K562 (cell line): ENCODE measurements at places on chromosomes 11 and 22. TPM values are rescaled to one million over a fixed set of nuclear protein-coding genes. Genes with fewer than 3 reads are reported as not detected.

- no peak for DNase-seq
These were observed 19.5 kb upstream of the SCGB1A1 start for GRCh38 chr11:62399172-62399877.

GRCh38 chr22:37425800-37426705, 1.2 kb downstream of the ELFN2 start:
- no peak for DNase-seq

GRCh38 chr11:113270080-113270479, 44.3 kb upstream of the TTC12 start:
- DNase-seq = no peak

GRCh38 chr22:27196606-27197005, 539.2 kb downstream of the MIAT start:
- no peak for DNase-seq

- no peak for DNase-seq
These were observed 4.6 kb downstream of the AP5B1 start for GRCh38 chr11:65776196-65776595.

DNA sequence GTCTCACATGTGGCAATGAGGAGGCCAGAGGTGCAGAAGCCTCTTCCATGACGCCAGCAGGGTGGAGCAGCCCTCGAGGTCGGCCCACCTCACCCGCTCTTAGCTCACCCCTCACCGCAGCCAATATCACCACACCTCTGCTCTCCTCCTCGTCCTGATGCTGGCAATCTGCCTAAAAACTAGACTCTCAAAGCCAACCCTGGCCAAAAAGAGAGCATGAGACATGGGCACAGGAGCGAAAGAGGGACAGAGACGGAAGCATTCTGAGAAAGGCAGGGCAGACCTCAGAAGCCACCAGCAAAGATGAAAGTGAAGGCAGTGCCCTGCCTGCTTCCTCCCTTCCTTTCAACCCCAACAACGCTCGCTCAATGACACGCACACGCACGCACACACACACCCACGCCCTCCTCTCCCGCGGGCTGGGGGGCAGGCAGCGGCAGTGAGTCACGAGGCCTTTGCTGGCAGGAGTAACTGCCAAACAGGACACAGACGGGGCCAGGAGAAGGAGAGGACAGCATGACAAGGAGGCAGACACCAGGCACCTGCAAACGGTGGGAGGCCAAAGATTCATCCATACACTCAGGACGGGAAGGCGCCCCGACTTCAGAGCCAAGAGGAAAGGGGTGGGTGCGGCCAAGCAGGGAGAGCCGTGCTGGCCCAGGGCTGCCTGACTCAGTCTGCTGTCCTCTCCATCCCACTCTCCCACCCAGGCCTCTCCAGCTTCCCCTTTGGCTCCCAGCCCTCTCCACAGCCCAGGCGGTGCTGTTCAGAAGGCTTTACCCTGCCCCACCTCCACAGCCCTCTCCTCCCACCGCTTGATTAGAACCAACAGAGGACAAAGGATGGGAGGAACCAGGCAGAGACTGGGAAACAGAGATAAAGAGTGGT, 11.4 kb downstream of the IGSF9B start:
- peak; percentile 21 for DNase-seq

GRCh38 chr11:75598264-75598663, 36.2 kb downstream of the SERPINH1 start:
- no peak for DNase-seq

TBX10 gene
- not detected in 2 replicates for total RNA-seq

GRCh38 chr11:61974766-61975631, 7.6 kb upstream of the FTH1 start:
- DNase-seq = no peak

DNA sequence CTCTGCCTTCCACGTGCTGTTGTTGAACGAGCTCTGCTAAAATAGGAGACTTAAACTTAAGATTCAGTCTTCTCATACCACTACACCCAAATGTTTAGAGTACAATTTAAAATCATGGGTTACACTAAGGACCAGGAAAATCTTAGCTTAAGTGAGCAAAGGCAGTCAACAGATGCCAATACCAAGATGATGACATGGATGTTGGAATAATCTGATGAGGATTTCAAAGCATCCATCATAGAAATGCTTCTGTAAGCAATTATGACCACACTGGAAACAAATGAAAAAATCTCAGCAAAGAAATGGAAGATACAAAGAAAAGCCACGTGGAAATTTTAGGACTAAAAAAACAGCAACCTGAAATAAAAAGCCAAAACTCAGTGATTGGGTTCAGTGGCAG, 109.8 kb downstream of the ATXN10 start:
- no peak for DNase-seq

DNA sequence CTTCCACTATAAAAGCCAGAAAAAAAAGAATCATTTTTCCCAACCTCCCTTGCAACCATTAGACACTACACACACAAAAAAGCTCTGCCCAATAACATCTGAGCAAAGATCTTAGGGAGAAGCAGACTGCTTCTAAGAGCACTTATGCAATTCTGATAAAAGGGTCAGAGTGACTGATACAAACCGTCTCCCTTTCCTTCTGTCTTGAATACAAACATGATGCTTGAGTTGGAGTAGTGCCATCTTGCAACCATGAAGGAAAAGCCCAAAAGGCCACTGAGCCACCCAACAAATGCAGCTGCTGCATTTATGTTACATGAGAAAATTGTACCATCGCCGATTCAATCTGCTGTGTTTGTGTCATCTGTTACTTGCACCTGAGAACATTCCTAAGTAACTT, 47.6 kb upstream of the EED start:
- peak; percentile 71 for DNase-seq

DNA sequence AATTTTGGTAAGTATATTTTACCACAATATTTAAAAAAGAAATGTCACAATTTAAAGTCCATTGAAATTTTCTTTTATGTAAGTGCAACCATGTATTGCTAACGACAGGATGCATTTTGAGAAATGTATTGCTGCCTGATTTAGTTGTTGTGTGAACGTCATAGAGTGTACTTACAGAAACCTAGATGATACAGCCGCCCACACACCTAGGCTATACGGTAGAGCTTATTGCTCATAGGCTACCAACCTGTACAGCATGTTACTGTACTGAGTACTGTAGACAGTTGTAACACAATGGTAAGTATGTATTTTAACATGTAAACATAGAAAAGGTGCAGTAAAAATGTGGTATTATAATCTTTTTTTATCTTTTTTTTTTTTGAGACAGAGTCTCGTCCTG, 48.1 kb downstream of the CBL start:
- DNase-seq = no peak

DNA sequence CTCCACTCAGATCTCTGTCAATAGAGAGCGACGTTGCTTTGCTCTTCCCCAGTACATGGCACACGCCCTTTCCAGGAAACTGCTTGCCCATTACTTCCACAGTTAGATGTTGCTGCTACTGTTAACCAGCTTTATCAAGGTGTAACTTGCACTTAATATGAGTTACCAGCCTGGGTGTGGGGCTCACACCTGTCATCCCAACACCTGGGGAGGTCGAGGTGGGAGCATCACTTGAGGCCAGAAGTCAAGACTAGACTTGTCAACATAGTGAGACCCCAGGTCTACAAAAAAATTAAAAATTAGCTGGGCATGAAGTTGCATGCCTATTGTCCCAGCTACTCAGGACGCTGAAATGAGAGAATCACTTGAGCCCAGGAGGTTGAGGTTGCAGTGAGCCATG, 177.1 kb upstream of the B3GAT1 start:
- DNase-seq = no peak

MS4A15 gene
- total RNA-seq = not detected in 2 replicates

ENTHD1 gene
- total RNA-seq = 0.20 and 0.22 TPM in 2 replicates

DNA sequence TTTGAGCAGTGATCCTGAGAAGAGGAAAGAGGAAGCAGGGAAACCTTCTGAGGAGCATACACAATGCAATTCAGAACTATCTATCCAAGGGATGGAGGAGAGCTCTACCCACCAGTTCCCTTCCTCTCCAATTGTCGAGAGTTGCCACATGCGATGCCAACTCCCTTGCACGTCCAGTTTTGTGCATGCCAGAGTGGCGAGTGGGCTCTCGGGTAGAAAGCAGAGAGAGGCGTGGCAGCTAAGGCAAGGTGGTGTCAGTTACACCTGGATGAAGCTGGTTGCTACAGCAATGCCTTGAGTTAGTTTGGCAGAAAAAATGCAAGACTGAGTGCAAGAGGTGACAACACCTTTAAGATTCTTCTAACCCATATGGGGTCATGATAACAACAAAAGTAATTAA, 420.4 kb upstream of the CCDC90B start:
- DNase-seq = no peak

GRCh38 chr11:134071306-134071705, 2.4 kb downstream of the JAM3 start:
- DNase-seq = no peak

DNA sequence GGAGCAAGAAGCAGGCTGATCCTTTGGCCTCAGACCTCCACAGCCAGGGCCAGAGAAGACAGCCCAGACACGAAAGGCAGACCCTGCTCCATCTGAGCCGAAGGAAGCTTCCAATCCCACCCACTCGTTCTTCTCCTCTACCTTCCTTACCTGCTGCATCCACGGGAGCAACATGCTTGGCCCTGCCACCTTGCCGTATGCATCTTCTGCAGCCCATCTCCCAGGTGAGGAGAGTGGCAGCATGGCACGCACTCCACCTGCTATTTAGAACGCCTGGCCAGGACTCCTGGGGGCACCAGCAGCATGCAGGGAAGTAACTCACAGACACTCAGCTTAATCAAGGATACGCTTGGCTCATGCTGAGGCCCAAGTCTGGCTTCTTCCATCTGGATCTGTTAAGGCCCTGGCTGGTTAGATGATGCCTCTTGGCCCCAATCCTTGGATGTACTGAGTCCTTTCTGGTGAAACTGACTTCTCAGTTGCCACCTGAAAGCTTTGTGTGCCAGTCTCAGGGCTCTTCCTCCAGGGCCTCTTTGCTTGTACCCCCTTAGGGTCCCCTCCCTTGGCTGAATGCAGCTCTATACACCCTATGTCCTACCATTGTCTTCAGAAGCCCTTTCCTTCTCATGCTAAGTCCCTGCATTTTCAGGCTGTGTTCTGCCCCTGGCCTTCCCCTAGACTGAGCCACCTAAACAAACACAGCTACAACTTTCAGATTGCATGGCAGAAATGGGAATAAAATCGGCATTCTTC, 604.9 kb downstream of the BUD13 start:
- no peak for DNase-seq

GRCh38 chr11:74055938-74056337, 47.1 kb upstream of the UCP3 start:
- no peak for DNase-seq

DNA sequence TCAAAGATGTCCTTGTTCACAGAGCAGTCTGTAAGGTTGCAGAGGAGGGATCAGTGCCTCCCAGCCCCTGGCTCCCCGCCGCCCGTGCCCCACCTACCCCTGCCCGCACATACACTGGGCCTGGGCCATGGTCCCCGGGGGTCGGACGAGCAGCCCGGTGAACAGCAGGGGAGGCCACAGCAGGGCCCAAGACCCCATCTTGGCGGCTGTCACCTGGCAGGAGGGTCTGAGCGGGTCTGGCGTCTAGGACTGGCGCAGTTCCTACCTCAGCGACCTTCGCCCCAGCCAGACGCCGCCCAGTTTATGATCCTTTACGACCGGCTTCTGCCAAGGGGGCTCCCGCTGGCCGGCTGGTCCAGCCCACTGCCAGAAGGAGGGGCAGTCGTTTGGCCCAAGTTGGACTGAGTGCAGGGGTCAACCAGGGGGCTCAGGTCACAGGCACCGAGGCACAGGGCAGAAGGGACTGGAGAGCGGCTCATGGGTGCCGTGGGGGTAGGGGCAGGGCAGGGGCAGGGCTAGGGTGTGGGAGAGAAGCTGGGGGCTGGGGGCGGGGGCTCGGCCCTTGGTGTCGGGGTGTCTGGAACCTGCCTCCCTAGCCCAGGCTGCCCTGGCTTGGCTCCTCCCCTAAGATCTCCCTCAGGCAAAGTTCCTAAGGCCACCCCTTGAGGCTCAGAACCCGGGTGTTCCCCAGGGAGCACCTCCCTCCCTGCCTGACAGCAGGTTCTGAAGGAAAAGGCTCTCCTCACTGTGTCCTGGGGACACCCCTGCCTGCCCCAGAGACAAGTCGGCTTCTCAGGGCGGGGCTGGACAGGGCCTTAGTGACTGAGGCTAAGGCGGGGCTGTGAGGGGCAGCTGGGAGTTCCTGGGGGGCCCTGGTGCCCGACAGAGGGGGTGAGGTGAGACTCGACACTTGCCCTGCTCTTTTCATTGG, at the start of gene CDHR5:
Gene CDHR5 (minus strand): TSS at position 251 of the 931 bp plus-strand sequence. CDS start 53 bp downstream, at position 198.
- no peak for DNase-seq

GRCh38 chr11:63870351-63871140, 31.6 kb downstream of the MARK2 start:
- DNase-seq = no peak

GRCh38 chr11:13247606-13248296, 29.8 kb upstream of the BMAL1 start:
- no peak for DNase-seq

CASP1 gene
- total RNA-seq = not detected in 2 replicates

DNA sequence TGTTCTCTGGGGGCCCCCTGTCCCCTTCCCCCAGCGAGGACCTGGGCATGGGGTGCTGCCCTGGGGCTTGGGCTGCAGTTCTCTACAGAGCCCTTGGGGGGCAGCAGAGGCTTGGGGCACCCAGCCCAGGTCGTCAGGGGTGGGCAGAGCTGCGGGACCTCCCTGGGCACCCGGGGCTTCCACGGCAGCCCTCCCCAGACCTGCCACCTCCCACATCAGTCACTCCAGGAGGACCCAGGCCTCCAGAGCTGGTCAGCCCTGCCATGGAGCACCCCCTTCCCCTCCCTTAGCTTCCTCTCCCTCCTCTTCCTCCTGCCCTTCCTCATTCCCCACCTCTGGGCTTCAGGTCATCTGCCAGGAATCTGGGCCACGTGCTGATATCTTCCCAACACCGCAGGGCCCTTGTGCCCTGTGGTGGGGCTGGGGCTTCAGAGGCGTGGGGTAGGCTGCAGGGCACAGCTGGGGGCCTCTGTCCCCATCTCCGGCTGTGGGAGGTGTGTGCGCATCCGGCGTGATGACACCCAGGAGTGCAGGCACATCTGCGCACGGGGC, 5.8 kb downstream of the TSPAN4 start:
- peak; percentile 50 for DNase-seq

DNA sequence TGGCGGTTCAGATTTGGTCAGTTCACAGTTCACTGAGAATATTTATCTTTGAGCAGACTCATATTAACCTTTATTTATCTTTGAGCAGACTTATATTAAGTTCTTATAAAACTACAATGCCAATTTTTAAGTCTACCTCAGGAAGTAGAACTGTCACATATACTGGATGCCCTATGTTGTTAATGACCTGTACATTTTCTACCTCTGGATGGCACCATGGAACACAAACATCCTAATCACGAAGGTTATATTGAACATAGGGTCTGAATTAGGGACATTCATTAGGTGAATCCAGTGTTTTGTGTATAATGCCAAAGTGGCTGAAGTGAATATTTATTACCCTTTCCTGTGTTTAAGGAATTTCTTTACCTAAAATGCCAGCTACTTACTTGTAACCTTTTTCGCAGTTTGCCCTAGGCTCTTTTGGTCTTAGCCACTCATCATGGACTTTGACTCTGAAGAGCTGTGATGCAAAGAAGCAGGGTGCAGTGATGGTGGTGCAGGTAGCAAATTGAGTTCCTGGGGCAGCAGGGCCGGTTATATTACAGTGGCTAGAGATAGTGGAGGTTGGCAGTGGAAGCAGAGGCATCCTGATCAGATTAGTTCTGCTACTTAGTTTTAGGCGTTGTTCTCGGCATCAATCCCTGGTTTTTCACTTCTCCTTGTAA, 71.8 kb downstream of the STIM1 start:
- no peak for DNase-seq

- no peak for DNase-seq
These were observed 76.3 kb downstream of the BUD13 start for GRCh38 chr11:116696381-116696941.

- DNase-seq = peak; percentile 83
These were observed 29.5 kb upstream of the WNT7B start for GRCh38 chr22:46006379-46007002.
